ENCODE measurements at places on chromosomes 1 and 21.

DNA sequence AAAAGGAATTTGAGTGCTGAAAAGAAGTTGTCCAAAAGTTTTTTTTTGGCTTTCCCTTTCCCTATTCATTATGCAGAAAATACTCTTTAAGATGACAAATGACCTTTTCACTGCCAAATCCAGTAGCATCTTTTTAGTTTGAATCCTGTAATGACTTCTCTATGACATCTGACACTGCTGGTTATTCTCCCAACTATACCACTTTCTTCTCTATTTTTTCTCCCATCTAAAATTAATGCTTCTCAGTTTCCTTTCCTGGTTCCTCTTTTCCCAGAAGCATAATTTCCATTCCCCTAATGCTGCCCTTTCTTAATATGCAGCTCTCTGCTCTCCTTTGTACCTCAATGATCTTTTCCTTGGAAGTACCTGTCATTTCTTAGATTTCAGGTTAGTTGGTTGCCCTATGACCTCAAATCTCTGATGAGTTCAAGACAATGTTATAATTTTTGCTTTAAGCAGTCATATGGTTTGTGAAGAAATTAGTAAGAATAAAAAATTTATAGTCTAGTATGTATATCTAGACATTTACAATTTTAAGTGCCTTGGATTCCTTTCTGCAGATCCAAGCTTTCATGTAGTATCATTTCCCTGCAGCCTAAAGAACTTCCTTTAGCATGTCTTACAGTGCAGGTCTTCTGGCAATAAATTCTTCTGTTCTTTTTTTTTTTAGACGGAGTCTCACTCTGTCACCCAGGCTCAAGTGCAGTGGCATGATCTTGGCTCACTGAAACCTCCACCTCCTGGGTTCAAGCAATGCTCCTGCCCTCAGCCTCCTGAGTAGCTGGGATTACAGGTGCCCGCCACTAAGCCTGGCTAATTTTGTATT is 150.8 kb downstream of the CDC42BPA start:
- DNase-seq = no peak

GRCh38 chr1:165949335-165950130 is 122.1 kb downstream of the UCK2 start:
- no peak for DNase-seq

- no peak for DNase-seq
Observed at GRCh38 chr1:215252164-215252563, 169.6 kb downstream of the KCNK2 start.

DNA sequence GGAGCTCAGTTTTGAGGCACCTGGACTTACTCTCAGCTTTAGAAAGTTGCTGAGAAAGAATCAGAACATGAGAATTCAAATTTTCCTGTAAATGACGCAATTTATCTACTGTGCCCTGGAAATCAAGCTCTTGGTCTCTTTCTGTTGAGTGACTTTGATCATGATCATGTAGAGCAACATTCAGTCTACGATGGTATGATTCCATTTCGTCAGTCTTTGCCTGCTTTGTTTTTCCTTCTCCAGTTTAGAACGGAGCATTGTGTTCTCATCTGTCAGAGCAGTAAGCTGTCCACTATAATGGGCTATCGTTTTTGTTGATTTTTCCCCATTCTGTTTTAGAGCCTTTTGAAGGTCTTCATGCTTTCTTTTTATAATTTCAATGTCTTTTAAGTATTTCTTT is 20.7 kb downstream of the SFT2D2 start:
- no peak for DNase-seq

DNA sequence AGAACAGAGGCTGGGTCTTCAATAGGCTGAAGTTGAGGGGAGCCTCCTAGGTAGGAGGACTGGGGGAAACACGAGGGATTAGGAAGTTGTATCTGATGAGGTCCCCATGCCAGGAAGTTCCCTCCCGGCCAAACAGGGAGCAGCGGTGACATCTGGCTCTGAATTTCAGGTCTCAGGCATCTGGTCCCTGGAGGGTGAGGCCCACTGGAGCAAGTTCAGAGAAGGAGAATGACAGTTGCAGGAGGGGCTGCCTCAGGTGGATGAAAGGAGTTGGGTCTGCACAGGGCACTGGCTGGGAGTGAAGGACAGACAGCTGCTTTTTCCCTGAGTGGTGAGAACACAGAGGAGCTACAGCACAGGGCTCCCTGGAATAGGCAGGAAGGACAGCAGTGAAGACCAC is 9.1 kb downstream of the TMEM9 start:
- DNase-seq = no peak

DNA sequence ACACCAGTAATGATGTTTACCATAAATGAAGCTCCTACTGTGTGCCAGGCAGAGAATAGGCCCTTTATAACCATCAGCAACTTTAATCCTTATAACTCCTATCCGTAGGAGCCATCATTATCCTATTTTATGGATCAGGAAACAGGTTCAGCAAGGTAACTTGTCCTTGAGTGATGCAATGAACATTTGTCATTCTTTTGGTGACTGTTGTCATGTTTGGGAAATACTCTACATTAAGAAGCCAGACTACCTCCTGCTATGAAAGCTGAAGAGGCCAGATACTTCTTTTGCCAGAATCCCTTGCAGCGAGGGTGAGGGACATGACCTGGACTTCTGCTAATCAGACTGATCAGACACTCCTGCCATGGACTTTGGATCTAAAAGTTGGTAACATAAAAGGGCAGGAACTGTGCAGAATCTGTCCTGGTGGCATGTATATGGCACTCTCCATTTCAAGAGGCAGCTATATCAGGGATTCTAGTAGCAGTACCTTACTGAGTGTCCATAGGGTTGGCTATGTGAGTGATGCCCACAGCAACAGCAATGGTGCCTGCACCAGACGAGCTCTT is 33.1 kb upstream of the SRRM1 start:
- no peak for DNase-seq

DNA sequence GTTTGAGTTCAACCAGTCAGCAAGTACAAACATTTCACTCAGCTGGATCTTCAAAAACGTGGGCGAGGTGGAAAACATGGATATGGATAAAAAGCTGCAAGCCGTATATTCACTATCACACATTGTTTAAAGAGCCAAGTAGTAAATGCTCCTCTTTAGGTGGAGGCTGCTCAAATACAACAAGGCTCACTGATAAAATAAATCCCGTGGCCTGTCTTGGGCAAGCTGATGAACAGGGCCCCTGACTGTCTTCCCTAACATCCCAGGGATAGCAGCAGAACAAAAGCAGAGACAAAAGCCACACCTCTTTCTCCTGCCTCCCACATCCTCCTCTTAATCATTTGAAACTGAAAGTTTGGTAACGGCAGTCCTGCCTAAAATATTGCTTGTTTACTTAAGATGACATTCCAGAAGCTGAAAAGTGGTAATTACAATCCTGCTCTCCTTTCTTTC is 357.7 kb downstream of the TTLL7 start:
- no peak for DNase-seq

DNA sequence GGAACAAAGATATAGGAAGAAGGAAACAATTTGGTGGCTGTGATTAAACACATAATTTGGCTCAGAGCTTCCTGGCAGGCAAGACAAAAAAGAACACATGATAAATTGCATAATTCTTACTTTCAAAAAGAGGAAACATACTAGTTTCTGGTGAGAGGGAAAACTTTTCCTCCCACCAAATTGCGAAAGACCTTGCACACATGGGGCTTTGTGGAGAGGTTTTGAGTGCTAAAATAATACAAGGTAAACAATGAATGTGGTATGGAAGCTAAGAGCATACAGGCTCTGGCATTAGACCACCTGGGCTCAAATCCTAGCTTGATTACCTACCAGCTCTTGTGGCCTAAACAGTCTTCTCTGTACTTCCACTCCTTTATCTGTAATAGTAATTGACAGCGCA is 140.2 kb upstream of the HOOK1 start:
- no peak for DNase-seq

- no peak for DNase-seq
Observed at GRCh38 chr1:154241703-154242351, 21.1 kb downstream of the UBAP2L start.

DNA sequence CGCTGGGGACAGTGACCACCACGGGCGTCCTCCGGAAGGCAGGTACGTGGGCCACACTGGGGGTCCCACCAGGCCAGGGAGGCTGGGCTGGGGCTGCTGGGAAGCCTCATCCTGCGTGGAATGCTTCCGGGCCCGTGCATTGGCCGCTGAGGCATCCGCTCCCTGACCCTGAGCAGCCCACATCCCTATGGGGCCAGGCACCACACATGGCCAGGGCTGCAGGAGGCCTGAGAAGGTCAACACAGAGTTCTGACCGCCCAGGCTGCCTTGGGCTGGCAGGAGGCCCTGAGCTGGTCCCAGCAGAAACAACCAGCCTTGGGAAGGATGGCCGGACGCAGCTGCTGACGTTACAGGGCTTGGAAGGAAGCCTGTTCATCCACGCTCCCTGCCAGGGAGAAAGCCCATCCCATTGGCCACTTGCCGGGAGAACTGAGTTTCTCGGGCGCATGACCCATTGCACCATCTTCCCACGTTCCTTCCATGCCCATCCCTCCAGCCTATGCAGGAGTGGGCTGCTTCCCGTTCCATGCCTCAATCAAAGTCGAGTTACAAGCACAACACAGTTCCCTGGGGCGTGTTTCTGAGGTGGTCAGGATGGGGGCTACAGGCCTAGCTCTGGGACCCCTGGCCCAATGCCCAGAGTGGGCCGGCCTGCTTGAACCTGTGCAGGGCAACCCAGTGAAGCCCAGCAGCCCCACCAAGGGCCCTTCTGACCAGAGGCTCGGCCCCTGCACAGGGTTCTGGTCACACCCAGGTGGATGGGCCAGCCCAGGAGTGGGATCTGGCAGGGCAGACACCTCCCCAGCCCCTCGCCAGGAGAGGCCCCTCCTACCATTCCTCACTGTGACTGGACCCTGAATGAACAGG is 31.7 kb downstream of the TRIM11 start:
- no peak for DNase-seq

DNA sequence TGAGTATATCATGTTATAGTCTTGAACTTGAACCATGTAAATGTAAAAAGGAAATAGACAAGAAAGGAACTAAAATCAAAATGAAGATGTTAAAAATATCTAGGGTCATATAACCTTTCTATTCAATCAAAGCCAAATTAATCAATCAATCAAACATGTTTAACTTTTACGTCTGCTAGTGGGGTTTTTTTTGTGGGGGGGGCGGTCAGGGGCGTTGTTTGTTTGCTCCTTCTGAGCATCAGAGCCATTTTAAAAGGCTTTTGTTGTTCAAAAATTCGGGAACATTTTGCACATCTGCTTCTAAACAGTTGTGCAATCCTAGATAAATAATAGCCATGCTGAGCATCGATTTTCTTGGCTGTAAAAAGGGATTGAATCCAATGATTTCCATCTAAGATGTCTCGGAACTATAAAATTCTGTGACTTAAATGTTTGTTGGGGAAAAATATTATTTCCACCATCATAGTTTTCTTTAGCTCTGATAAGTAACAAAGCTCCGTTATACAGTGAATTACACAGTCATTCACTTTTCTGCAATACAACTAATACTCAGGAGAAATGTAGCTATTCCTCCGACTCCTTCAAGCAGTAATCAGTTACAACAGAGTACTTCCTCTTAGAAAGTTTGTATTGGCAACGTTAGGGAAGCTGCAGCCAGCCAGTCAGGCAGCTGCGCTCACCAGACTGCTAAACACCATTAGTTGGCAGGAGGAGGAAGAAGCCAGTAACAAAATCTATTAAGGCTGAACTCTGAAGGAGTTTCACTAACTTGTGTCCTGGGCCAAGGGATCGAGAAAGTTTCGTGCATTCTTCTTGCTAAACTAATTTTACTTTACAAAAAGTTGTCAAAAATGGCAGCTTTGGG is 2.2 kb downstream of the SPATA6 start:
- DNase-seq = peak; percentile 14

- no peak for DNase-seq
Observed at GRCh38 chr1:239811211-239811885, 280.3 kb upstream of the FMN2 start.

DNA sequence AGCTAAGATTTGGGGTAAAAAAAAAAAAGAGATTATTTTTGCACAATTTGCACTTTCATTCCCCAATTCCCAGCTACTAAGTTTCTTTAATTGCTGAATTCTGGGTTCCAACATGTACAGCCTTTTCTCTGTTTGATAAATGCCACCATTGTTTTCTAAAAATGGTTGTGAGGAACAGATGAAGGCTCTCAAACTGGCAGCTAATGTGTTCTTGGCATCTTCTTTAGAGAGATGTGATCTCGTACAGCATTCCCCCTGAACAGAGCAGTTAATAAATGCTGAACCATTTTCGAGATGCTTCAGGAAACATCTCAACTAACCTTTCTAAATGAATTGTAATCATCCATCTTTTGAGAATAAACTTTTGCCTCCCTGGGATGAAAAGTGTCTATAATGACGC is 107.9 kb upstream of the DYNLT5 start:
- no peak for DNase-seq

DNA sequence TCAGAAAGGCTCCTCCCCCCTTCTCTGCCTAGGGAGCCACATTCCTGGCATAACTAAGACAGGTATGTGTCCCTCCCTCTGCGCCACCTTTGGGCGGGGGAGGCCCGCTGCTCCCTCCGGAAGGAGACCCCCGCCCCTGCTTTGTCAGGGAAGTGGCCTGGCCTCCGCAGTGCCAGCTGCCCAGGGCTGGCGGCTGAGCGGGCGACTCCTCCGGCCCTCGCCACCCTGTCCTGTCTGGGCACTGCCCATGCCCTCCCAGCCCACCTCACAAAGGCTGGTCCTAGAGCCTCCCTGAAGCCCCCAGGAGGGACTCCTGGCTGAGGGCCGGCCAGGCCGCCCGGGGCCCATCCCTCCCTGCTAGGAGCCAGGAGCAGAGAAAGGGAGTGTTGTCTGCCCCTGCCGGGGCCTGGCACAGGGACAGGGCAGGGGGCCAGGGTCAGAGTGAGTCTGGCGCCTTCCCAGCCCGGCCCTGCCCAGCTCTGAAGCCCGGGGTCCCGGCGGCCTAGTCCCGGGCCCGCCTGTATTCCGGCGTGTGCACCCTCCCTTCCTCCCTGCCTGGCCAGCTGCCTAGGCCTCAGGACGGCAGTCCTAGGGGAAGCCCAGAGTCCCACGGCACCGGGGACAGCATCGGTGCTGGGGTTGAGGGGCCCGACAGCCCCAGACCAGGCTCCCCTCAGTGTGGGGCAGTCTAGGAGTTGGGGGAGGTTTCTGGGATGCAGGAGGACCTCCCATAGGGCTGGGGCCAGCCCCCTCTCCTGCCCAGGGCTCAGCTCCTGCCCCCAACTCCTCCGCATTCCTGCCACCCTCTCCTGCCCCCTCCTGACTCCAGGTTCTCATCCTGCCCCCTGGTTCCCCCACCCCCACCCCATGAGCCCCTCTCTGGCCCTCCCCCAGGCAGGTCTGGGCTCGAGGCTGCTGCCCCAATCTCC is 5.1 kb downstream of the AGRN start:
- DNase-seq = no peak

GRCh38 chr1:43253876-43254275 is 15.9 kb upstream of the TMEM125 start:
- DNase-seq = no peak

DNA sequence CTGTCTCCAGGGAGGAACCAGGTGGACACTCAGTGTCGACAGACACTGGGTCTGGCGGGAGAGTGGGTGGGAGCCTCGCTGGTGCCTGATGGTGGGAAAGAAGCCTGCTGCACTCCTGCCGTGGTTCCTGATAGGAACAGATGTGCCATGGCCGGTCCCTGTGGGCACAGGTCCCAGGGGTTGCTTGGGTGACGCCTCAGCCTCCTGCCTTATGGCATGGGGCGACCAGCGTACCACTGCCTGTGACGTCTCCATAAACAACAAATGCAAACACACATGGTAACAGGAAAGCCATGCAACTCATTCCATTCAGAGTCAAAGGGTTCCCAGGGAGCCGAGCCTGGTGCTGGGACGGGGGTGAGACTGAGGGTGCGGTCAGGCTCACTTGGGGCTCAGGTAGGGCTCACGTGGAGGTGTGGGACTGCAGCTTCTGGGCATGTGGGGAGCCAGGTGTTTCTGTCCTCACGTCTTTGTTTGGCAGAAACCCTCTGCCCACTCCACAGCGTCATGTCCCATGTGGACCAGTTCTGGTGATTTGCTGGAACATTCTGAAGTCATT is 34.8 kb downstream of the SNAP47 start:
- DNase-seq = no peak

All from AG04449 (cell line).